RWPE1 (cell line): ENCODE measurements at places on chromosomes 6 and 20.

DNA sequence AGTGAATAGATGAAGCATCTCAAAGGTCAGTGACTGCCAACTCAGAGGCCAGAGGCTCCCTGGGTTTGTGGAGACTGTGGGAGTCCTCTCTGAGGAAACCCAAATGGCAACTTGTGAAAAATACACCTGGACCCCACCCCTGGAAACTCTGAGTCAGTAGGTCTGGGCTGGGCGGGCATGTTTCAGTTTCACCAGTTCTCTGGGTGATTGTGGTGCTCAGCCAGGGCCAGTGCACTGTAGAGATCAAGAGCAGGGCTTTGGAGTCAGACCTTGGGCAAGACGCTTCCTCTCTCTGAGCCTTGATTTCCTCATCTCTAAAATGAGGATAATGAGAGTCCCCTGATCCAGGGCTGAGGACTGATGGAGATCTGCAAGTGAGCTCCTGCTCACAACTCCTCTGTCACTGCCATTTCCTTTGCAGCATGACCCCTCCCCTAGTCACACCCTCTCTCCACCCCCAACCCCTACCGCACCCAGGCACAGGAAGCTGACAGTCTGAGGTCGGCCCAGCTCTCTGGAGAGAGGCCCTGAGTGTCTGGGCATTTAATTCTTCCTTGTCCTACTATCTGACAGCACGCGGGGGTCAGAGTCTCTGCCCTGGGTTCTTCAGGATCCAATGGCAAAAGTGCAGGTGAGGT lies 5.1 kb downstream of the DEF6 start:
- peak; percentile 67 for DNase-seq

- no peak for DNase-seq
Measured at GRCh38 chr6:297571-298232, 5.4 kb downstream of the DUSP22 start.

DNA sequence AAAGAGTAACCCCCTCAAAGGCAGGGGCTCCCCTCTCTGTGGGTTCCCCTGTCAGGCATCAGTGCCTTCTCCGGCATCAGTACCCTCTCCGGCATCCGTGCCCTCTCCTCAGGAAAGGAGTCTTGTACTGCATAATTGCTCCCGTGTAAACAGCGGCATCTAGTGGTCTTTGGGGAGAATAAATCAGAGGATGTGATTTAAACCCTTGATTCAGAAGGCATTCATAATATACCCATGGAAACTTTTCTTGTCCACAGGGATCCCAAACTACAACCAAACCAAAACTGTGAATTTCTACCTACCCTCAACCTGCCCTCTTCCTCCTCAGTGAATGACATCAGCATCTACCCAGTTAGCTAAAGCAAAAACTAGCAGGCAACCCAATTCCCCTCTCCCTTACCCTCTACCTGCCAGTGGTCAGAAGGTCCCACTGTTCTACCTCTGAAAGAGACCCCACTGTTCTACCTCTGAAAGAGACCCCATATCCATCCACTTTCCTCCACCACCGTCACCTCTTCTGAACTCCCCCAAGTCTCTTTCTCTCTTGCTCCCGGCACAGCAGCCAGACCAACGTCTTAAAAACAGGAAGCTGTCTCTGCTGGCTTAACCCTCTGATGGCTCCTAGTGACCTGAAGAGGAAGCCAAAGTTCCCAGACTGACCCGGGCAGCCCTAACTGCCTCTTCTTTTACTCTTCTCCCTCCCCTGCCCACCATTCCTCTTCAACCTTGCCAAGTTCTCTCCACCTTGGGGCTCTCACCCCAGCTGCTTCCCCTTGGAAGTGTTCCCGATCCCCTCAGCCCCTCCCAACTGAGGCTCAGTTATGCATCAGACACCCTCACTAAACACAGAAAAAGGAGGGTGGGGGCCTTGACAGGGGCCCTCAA lies 27.2 kb downstream of the UBE2V1 start:
- peak; percentile 86 for DNase-seq

- no peak for DNase-seq
Measured at GRCh38 chr6:163185744-163186143, 228.8 kb upstream of the QKI start.

DNA sequence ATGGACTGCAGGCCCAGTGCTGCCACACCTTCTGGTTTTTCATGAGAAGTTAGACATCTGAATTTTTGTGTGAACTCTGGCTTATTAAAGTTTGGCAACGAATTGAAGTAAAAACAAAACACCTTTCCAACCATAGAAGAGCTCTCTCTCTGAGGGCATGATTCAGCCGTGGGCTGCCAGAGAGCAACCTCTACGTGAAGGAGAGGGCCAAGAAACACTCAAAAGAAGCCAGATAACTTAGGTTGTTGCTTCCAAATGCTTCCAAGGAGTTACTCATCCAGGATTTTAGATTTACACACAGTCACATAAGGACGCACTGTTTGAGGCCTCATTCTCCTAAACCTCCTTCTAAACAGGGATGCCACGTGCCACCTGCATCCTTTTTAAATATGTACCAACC lies 65.5 kb downstream of the NRN1 start:
- no peak for DNase-seq
